ENCODE measurements at places on chromosomes 13 and 19. TPM values are rescaled to one million over a fixed set of nuclear protein-coding genes. Genes with fewer than 3 reads are reported as not detected.

DNA sequence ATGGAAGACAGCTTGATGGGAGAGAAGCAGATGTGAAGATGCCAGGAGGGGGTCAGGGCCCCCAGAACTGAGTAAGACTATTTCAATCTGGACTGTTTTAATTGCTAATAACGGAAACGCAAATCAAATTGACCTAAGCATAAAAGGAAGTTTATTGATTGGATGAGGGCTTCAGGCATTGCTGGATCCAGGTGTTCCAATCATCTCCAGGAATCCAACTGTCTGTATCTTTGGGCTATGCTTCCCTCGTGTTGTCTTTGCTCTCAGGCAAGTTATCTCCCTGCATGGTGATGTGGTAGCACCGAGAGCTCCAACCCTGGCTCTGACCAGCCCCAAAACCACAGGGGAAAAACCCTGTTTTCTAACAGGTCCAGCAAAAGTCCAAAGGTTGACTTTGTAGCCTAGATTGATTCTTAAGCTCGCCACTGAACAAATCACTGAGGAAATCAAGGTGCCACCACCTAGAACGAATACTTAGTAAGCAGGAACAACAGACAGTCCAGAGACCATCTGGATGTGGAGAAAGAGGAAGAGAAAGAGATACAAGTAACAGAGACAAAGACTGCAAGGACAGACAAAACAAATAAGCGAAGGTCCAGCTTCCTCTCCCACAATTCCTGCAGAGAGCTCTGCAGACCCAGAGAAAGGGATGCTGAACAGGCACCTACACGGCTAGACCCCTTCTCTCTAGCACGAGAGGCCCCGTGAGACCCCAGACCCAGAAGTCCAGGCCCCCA lies 1.2 kb upstream of the C19orf81 start:
- DNase-seq, result no peak

DNA sequence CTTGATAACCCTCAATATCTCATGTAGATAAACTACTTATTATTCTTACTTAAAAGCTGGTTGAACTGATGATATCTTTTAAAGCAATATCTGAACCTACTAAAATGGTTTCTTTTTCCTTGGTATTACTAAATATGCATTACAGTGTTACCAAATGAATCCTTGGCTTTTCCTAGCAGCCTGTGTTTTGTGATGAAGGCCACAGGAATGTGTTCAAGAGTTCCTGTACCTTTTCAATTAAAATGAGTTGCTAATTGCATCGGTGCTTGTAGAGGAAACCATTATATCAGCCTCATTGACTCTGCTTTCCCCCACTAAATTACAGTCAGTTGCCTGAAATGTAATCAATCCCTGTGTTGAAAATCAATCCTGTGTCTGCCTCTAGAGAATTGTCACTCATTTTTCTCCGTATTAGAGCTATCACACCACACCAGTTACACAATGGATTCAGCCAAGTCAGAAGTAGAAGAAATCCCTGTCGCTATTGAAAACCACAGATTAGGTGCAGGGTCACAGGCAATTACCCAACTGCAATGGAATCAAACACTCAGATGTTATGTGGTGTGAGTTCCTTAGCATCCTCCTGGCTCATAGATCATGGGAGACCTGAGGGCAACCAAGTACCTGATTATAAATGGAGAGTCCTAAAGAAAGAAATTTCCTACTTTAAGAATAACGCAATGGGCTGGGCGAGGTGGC lies 13.3 kb downstream of the FAM216B start:
- no peak for DNase-seq

DNA sequence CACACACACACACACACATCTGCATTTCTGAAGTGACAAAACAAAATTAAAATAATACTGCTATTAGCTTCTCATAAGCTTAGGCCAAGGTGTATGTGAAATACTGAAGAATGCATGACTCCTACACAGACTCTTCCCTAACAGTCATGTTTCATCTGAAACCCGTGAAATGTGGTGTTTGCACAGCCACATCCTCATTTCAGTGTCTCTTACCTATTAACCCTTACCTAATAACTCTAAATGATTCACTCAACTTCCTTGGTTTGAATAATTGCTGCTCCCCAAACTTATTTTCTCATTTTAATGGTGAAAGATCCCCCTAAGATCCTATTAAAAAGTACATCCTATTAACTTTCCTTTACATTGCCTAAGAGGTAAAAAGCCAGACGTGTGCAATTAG lies 117.6 kb downstream of the MIPEP start:
- DNase-seq, result no peak

RINL gene
- total RNA-seq, result 71.3 TPM

ZNF576 gene
- 17.8 TPM for total RNA-seq

SBSN gene
- not detected for total RNA-seq

Measured in activated naive CD8-positive, alpha-beta T cell treated with anti-CD3 and anti-CD28 coated beads, Interleukin-2, amount 10 ng/mL, durations not matched to agents 7 days and 5 days (primary cell).